Cardiac septum (tissue), 1 donor: ENCODE measurements at places on chromosomes 7 and 10.

- no peak for DNase-seq
Measured at GRCh38 chr10:3065622-3066021, 1.7 kb upstream of the PFKP start.

DNA sequence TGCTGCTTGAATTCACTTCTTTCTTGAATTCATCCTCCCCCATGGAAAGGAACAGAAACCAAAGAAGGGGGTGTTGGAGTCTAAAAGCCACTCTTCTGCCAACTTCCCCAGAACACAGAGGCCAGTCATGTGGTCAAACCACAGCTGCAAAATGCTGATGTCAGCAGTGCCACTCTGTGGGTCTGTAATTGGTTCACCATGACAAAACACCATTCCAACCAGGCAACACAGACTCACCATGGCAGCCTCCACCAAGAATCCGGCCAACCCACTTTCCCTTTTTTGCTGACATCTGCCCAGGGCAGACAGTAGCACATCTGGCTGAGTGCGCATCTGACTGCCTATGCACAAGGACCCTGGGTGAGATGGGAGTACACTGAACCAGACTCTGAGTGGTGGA lies 16.8 kb downstream of the OSBPL3 start:
- no peak for DNase-seq

GRCh38 chr7:45710271-45711160 lies 136.3 kb downstream of the ADCY1 start:
- DNase-seq = no peak

DNA sequence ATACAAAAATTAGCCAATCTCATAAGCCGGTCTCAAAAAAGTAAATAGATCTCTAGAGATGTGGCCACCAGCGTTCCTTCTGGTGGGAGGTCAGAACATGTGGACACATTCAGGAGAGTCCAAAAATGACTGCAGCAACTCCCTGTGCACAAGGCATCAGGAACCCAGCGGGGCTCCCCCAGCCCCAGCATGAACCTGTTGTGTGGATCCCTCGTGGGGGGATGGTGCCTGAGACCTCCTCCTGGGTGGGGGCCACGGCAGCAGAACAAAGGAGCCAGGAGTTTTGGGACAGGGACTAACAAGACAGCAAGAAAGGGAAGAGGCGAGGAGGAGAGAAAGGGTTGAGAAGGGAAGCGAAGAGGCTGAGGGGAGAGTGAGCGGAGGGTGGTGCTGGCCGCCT lies 121.8 kb downstream of the WDR37 start:
- DNase-seq = peak; percentile 10

DNA sequence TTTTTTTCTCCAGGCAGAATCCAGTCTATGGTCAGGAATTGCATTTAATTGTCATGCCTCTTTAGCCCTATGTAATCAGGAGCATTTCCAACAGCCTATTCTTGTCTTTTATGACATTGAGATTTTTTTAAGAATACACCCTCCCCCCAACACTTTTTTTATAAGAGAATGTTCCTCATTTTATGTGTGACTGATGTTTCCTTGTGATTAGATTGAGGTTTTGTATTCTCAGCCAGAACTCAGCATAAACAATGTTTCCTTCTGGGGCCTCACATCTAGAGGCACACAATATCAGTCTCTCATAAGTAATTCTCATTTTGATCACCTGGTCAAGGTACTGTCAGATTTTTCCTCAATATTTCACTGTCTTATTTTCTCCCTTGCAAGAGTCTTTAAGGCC lies 193.4 kb upstream of the PDE1C start:
- DNase-seq = no peak

- no peak for DNase-seq
Measured at GRCh38 chr7:124152859-124153692, 120.2 kb upstream of the TMEM229A start.

- DNase-seq = no peak
Measured at GRCh38 chr7:143429770-143430698, 13.2 kb upstream of the TAS2R60 start.

DNA sequence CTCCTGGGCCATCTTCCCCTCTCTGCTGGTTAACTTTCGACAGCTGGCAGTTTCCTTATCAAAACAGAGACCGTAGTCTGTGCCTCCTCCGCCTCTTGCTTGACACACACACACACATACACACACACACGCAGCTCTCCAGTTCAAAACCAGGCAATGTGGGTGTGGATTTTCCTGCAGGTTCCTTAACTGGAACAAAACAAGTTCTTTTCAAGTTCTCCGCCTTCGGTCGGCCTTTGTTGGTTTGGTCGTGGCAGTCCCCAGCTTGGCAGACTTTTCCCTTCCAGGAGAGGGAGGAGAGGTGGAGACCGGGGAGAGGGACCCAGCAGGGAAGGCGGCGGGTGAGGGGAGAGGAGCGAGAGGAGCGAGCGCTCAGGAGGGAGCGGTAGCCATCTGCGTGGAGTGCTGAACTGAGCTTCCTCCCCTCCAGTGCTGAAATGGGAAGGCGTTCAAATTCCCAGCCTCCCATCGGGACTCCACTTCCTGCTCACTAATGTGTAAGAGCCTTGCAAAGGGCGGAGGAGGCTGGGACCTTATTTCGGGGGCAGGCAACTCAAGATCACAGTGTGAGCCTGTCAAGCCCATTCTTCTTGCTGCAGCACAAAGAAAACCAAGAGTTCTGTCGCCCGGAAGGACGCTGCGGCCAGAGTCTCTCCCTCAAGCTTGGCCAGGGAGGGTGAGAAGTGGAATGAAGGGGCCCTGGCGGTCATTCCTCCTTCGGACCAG lies 120.6 kb downstream of the PRPF18 start:
- DNase-seq = peak; percentile 91
